Sigmoid colon (tissue), 7 donors: ENCODE measurements at places on chromosomes 2 and 18. TPM values are rescaled to one million over a fixed set of nuclear protein-coding genes. Genes with fewer than 3 reads are reported as not detected.

GALNT14 gene
- total RNA-seq: not detected

ANKRD36 gene
- 31.7 TPM for total RNA-seq

DNA sequence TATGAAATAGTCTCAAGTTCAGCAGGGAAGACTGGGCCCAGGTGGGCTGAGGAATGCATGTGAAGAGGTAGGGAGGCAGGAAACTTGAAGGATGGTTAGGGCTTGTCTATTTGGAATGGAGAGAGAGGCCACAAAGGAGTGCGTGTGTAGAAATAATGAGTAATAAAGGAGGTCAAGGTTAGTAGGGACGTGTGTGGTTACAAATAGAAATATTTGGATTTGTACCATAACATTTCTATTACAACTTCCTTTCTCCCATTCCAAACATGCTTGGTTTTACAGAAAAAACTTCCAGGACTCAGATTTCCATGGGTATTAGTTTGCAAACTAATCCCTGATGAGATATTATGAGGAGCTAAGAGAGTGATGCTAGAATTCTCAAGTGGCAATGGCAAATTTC is 280.6 kb downstream of the NCKAP5 start:
- no peak for DNase-seq

GRCh38 chr2:144524118-144525009 is 4.4 kb upstream of the ZEB2 start:
- peak; percentile 80 for DNase-seq

GRCh38 chr2:176755537-176756135 is 457.0 kb upstream of the HNRNPA3 start:
- DNase-seq: no peak
